ENCODE measurements at places on chromosomes 7 and 10.

- DNase-seq: no peak
- peak overlapping the region; percentile 66 for H3K27ac ChIP-seq
- H3K4me1 ChIP-seq: peaks cover 22% of the 10 kb centered on the region
- no peaks in the 10 kb centered on the region for H3K27me3 ChIP-seq
These were observed 132.6 kb downstream of the DNAJB6 start for GRCh38 chr7:157469181-157470016.

- peak overlapping the region; percentile 63 for H3K4me3 ChIP-seq
- no peaks in the 10 kb centered on the region for H3K36me3 ChIP-seq
- H3K27me3 ChIP-seq: peaks cover 10% of the 10 kb centered on the region
- DNase-seq: no peak
- peaks cover 6% of the 10 kb centered on the region for H3K4me1 ChIP-seq
These were observed 2.9 kb downstream of the DEPP1 start for GRCh38 chr10:44975431-44976331.

DNA sequence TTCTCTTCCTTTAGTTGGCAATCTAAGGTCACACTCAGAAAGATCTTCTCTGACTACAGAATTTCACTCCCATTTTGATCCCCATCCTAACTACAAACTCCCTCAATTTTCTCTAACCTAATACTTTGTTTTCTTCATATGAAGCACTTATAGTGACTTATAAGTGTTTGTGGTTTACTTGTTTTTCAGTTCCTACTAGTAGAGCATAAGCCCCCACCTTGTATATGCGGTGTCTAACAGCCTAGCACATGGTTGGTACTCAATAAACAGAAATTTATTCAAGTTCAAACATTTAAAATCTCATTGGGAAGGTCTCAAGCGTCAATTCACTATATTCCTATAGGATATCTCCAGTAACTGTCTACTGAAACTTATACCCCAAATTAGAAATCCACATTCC lies 35.2 kb downstream of the ANKRD26 start:
- H3K27ac ChIP-seq: no peak overlapping the region
- DNase-seq: no peak
- peaks cover 13% of the 10 kb centered on the region for H3K4me1 ChIP-seq
- peaks cover 13% of the 10 kb centered on the region for H3K36me3 ChIP-seq
- no peak overlapping the region for H3K4me3 ChIP-seq

GRCh38 chr10:96678725-96679124 lies 41.6 kb downstream of the PIK3AP1 start:
- no peaks in the 10 kb centered on the region for H3K4me1 ChIP-seq
- no peak overlapping the region for H3K4me3 ChIP-seq
- H3K36me3 ChIP-seq: peaks cover 7% of the 10 kb centered on the region
- H3K27me3 ChIP-seq: no peaks in the 10 kb centered on the region
- no peak overlapping the region for H3K27ac ChIP-seq
- no peak for DNase-seq
